ENCODE measurements at places on chromosomes 1 and 21. TPM values are rescaled to one million over a fixed set of nuclear protein-coding genes. Genes with fewer than 3 reads are reported as not detected.

GRCh38 chr1:157269656-157270375 is 131.6 kb upstream of the ETV3 start:
- no peak overlapping the region for H3K27ac ChIP-seq
- H3K4me1 ChIP-seq, result no peaks in the 10 kb centered on the region
- H3K4me3 ChIP-seq, result no peak overlapping the region
- H3K27me3 ChIP-seq, result peaks cover 47% of the 10 kb centered on the region

GRCh38 chr1:167904652-167905130 is 9.2 kb downstream of the ADCY10 start:
- peaks cover 8% of the 10 kb centered on the region for H3K4me1 ChIP-seq
- H3K27me3 ChIP-seq, result no peaks in the 10 kb centered on the region
- H3K27ac ChIP-seq, result no peak overlapping the region
- no peaks in the 10 kb centered on the region for H3K36me3 ChIP-seq
- peak; percentile 51 for DNase-seq

- H3K4me3 ChIP-seq, result no peak overlapping the region
- H3K27me3 ChIP-seq, result no peaks in the 10 kb centered on the region
- peaks cover 18% of the 10 kb centered on the region for H3K4me1 ChIP-seq
- no peak for DNase-seq
Observed at GRCh38 chr1:86718786-86719185, 14.4 kb downstream of the SH3GLB1 start.

- no peak for DNase-seq
- H3K36me3 ChIP-seq, result no peaks in the 10 kb centered on the region
- H3K27ac ChIP-seq, result no peak overlapping the region
- no peak overlapping the region for H3K4me3 ChIP-seq
Observed at GRCh38 chr1:234729561-234730474, 119.8 kb upstream of the IRF2BP2 start.

DNA sequence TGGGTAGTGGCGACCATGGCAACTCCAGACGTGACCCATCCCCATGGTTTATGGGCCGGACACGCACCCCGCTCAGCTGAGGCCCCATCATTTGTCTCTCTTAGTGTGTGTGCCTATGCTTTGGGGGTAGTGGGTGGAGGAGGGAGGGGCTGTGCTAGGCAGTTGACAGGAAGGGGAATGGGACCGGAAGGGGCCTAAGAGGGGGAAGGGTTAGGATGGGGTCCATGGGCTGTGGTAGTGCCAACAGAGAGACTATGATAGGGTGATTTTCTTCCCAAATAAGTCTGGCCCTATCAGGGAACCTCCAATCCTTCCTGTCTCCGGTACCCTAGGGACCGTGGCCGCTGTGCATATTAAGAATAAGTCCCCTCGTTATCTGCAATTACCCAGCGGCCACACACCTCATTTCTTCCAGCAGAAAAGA is 9.9 kb downstream of the DMAP1 start:
- no peaks in the 10 kb centered on the region for H3K27me3 ChIP-seq
- H3K4me3 ChIP-seq, result no peak overlapping the region
- peaks cover 21% of the 10 kb centered on the region for H3K36me3 ChIP-seq
- H3K4me1 ChIP-seq, result no peaks in the 10 kb centered on the region

Gene EVI5
- 65.5 TPM for total RNA-seq

Gene GSTM5
- total RNA-seq, result not detected

Gene NCAM2
- total RNA-seq, result 2.4 TPM

All from PC-3 (cell line).